T-helper 9 cell (primary cell): ENCODE measurements at places on chromosomes 4 and X.

- no peak for DNase-seq
These were observed 113.1 kb downstream of the CCSER1 start for GRCh38 chr4:90240333-90240732.

DNA sequence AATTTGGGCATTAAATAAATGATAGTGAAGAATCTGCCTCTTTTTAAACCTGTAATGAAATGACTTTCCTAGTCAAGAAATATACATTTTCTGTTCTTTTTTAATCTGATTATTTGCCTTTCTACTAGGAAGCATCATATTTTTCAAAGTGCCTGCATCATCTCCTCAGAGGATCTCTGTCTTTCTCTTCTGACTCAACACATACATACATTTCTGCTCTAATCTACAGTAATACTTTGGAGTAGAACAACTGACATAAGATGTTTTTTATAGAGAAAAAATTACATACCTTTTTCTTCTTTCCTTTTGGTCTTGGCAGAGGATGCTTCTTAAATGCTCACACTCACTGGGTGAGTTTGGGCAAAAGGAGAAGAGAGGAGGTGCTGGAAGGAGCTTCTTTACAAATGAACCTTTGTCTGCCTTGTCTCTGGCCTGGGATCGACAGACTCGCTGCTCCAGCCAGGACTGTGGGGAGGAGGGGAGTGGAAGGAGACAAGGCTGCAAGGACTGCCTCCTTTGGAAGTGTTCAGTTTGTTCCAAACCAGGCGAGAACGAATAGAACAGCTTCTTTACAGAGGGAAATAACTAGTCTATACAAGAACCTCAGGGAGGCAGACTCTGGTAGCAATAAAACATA, at the start of gene SCRG1:
Gene SCRG1 (minus strand): TSS at position 338 of the 637 bp plus-strand sequence. CDS start 7,702 bp downstream, outside the sequence.
- no peak for DNase-seq

GRCh38 chr4:164116286-164116685, 621.8 kb downstream of the TMA16 start:
- no peak for DNase-seq

DNA sequence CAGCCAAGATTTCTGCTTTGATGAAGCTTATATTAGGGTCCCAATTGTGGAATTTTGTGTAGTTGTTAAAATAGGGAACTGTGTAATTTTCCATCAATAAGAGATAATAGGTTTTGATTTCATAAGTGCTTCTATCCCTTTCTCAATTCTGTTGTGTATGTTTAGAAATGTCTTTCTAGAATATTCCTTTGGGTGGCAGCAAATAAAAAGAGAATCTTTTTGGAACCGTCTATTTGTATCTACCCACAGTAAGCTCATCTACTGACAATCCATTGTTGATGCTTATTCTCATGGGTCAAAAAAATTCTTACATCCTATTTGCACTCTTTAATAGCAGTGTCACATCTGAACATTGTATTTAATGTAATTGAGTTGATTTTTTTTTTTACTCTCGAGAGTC, 61.7 kb downstream of the TMA16 start:
- no peak for DNase-seq

- DNase-seq = no peak
These were observed 913.4 kb downstream of the RPA4 start for GRCh38 chrX:97797076-97797475.

GRCh38 chr4:151204925-151205524, 71.9 kb upstream of the PRSS48 start:
- DNase-seq = no peak

GRCh38 chr4:7658341-7659204, 223.8 kb upstream of the PSAPL1 start:
- no peak for DNase-seq

DNA sequence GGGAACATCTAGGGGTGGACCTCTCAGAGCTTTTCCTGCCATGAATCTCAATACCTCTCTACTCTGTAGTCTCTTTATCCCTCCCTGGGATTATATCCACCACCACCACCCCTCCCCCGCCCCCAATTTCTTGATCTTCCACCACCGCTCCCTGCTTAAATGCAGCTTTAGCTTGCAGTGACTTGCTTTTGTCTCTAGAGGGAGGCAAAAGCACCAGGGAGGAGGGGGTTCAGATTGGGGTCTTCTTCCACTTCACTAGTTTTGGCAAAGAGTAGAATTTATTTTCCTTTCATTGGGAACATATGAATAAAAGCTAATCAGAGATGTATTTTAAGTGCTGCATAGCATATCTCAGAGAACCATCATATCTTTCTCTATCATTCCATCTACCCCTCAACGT, 5.5 kb downstream of the ARHGAP36 start:
- DNase-seq = no peak

DNA sequence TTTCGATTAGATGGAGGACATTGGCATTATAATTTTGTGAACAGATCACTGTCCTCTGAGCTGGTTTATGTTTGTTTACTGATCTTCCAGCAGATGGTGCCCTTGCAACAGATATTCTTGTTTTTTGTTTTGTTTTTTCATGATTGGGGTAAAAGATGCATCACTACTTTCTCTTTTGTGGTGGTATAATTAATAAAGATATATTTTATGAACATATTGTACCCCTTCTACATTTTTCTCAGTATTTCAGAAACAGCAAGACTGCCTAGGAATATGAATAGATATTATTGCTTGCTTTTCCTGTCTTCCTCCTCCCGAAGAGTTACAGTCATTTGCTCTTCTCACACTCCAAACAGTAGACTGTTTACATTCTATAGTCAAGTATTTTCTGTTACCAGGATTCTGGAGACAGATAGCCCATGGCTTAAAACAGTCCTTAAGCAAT, 905.2 kb downstream of the TRAM1L1 start:
- no peak for DNase-seq

GRCh38 chr4:103773691-103774231, 54.0 kb upstream of the TACR3 start:
- DNase-seq = no peak

GRCh38 chr4:180618396-180618795, 1624.8 kb upstream of the TENM3 start:
- DNase-seq = no peak

GRCh38 chr4:71830497-71831190, 46.8 kb upstream of the GC start:
- DNase-seq = no peak

DNA sequence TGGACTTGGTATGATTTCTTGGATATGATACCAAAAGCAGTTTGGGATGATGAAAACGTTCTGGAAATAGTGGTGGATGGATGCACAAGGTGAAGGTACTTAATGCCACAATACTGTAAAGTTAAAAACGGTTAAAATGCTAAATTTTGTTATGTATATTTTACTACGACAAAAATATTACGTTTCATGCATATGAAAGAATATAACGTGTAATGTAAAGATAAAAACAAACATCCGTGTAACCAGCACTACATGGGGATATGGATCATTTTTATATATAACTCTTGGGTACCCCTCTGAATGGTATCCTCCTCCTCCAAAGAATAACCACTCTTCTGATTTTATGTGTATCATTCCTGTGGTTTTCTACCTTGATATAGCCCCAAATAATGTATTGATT, 862 bp upstream of the CENPU start:
- DNase-seq = no peak

DNA sequence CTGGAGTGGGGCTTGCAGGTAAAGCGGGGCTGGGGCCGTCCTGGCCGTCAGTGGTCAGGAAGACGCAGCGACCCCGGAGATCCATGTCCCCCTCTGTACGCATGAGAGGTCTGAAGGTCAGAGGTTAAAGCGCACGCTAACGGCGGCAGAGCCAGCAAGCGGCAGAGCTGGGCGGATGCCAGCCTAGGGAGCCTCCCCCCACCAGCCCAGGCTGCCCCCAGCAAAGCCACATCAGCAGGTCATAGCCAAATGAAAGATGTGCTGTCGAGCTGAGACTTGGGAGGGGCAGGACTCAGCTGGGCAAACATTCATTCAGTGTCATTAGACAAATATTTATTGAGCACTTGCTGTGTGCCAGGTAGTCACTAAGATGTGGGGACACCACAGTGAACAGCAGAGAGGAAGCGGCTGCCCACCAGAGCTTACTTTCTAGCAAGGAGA, 593 bp upstream of the JAKMIP1 start:
- DNase-seq = no peak

- DNase-seq = no peak
These were observed 514.0 kb upstream of the SMIM31 start for GRCh38 chr4:164239976-164240375.

DNA sequence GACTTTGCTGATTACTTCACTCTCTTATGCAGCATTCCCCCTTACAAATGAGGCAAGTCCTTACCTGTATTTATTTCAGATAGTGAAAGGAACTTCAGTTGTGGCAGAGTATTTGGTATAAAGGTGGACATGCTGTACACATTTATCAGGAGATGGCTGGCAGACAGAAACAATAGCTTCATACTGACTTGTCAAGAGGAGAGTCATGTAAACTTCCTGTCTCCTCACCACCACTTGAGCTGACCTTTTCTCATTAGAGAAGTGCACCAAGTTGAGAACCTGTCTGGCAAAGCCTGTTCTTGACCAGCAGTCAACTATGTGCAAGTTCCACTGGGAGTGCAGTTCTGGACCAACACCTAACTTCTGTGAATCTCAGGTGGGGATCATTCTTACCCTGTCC, 80.8 kb downstream of the LARP1B start:
- DNase-seq = no peak

DNA sequence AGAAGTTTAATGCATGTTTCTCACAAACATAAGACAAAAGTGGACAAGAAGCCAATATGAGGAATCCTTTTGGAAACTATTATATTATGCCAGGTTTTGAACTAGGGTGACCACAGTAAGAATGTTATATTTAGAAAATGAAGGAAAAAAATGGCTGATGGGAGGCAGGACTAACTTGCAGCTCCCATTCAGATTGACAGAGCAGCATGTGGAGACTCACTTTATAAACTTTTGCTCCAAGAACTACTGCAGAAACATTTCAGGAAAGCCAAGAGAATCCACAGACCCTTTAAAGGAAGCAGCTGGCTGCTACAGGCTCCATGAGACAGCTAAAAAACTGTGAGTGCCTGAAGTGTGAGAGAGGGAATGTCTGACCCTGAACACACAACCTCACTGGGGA, 738.6 kb upstream of the GRIA3 start:
- no peak for DNase-seq

GRCh38 chr4:11805842-11806241, 377.1 kb upstream of the HS3ST1 start:
- DNase-seq = no peak

- no peak for DNase-seq
These were observed 134.5 kb downstream of the ARHGAP6 start for GRCh38 chrX:11531226-11531625.

DNA sequence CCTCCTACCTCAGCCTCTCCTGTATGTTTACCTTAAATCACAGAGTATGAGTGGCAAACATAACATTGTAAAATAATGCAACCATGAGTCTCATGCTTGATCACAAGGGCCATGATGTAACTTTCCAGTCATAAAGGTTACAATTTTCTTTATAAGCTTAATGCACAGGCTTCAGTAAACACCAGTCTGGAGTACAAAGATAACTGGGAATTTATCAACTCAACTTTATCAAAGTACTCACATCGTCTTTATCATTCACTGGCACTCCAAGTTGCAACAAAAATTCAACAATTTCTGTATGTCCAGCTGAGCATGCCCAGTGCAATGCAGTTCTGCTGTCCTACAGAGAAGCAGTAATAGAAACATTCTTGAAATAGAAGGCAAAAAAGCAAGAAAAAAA, 2.8 kb downstream of the PSMD10 start:
- no peak for DNase-seq

DNA sequence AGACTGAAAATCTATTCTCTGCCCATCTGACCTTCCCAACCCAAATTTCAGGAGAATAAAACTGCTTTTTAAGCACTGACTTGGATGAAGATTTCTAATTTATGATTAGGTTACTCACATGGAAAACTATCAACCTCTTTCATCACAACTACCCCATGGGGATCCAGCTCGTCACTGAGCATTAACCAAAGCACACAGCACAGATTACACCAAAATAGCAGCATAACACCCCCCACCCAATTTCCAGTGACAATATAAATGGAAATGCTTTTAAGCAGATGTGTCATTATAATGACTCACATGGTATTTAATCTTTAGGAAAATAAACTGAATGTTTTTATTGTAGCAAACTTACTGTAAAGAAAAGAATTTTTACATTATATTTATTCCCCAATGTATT, 9.7 kb downstream of the SERTM2 start:
- no peak for DNase-seq

DNA sequence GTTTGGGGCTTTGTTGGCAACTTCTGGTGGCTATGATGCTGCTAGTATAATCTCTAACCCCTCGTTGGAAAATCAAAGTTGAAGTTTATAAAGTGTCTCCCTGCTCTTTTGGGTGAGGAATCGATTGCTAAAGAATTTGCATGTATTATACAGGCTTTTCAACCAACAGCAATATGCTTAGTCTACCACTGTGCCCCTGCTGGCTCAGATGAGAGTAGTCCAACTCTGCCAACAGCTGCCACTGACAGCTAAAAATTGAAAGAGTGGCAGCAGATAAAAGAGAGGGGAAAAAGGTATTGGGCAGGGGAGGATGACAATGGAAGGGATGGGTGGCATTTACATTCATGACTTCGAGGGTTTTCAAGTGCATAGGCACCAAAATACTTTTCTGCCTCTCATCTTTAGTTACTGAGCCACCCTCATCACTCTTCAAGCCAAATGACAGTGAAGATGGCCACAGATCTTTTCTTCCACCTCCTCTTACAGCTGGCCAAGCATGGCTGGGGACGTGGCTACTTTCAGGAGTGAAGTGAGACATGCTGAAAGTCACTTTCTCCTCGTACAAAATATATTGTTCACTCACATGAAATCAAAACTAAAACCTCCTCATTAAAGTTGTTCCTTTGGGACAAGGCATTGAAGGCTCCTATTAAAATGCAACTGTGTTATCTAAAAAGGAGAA, 2.7 kb upstream of the GRIA3 start:
- DNase-seq = no peak

DNA sequence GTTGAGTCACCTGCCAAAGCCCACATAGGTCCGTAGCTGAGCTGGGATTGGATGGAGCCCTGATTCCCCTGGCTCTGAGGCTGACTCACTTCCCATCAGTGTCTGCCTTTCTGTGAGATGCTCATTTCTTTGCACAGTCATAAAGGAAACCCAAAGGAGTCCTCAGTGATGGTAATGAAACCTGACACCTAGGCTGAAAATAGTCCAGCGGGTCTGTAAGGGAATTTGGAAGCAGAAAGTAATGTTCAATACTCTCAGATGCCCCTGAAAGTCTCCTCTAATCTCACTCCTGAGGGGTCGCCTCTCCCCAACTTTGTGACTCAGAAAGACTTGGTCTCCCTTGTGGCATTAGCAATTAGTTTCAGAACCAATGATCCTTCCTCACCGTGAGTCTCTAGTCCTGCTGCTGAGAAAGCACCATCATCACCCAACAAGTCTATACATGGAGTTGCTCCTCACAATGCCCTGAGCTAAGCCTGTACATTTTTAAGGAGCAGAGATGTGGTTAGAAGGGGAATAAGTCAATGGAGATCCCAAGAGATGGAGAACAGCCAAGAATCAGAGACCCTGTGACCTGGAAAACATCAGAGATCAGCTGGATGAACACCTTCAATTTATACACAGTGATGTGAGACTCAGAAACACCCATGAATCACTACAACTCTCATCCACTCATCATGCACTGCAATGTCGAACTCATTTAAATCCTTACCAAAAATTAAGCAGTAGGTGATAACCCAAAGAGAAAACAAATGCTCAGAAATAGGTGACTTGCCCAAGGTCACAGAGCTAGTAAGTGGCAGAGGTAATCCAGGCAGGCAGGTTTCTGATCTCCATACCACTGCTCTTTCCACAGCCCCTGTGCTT, 219.0 kb upstream of the CPEB2 start:
- no peak for DNase-seq
